Posterior cingulate gyrus (tissue), 11 donors: ENCODE measurements at places on chromosomes 2 and 18.

- no peak for DNase-seq
These were observed 81.1 kb downstream of the RAPH1 start for GRCh38 chr2:203453858-203454451.

DNA sequence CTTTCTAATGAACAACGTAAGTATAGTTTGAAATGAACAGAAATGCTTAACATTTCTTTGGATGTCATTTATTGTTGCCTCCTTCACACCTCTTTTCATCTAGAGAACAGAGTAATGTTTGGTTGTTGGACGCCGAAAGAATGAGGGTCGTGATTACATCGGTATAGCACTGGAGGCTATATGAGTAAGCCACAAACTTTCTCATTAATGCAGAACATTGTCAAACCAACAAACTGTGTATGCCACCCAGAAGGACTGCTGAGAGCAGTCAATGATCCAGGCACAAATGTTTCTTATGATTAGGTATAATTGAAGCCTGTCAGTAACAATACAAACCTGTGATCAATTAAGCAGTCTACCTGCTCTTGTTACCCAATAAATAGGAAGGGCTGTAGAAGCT is 1494.7 kb upstream of the NXPH2 start:
- no peak for DNase-seq

DNA sequence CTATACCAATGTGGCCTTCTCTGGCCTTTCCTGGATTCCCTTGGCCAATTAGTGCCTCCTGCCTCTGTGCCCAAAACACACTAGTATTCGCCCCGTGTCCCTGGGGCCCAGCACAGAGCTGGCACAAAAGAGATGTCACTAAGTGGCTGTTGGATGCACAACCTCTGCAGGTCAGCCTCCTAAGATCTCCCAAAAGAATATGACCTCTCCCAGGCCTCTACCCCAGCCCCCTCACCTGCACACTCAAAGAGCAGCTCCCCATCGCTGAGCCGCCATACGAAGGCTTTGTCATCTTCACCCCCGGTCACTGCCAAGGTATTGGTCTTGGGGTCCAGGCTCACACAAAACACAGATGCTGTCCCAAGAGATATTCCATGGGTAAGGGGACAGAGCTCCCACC is 2.7 kb downstream of the AAMP start:
- no peak for DNase-seq

- DNase-seq: no peak
These were observed 97.3 kb downstream of the ANKRD12 start for GRCh38 chr18:9233771-9234440.

- DNase-seq: no peak
These were observed 265.1 kb downstream of the SH3BP4 start for GRCh38 chr2:235216901-235217300.

DNA sequence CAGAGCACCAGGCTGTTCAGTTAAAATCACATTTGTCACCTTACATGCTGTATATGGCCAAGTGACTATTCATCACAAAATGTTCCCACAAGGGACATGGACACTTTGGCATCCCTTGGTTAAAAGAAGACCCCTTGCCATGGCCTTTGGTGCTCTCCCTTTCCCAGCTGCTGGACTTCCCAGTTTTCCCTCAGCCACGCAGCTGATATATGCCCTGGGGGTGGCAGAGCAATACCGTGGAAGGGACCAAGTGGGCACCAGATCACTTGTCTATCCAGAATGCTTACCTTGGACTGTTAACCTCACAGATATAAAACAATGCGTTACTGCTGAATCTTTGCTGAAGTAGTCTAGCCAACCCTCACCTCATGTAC is 35.3 kb downstream of the PAIP2B start:
- DNase-seq: no peak

DNA sequence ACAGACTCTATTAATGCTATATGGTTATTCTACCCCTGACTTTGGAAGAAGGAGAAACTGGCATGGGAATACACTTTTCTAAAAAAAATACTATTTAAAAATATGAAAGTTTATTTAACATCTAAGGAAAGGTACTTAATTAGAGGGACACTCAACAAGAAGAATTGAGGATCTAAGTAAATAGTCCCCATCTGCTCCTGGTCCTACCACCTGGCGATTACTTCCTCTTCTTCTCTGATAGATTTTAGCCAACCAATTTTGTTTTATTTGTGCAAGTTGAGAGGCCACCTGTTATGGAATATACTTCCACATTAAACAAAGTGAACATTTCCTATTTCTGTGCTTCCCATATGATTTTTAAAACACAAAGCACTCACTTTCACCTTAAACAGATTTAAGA is 111.7 kb downstream of the BCL2 start:
- no peak for DNase-seq

DNA sequence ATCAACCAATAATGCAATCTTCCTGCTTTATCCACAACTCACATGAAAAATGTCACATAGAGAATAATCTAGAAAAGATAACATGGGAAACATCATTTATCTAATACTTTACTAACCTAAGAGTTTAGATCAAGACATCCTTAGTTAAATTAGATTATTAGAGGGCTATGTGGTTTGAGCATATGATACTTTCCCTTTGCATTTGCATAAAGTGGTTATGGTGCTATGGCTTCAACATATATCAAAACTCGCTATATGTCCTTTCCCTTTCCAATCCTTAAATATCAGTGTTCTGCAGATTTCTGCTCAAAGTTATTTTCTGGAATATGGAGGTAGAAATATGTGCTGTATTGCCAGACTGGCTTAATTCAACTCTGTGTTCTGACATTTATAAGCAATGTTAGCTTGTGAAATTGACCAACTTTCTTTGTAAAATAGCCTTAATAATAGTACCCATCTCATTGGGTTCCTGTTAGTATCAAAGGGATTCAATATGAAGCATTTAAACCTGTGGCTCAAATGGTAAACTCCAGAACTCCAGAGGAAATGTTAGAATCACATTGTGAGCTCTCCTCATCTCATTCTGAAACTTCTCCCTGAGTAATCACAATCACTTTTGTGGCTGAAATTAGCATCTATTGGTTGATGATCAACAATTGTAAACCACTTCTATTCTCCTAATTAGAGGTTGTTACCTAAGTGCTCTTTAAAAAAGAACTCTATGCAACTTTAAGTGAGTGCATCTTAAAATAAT is 1089.9 kb upstream of the SLC39A10 start:
- DNase-seq: no peak

- no peak for DNase-seq
These were observed 89.2 kb upstream of the MSH2 start for GRCh38 chr2:47313728-47314127.
